ENCODE measurements at places on chromosomes 4 and X. TPM values are rescaled to one million over a fixed set of nuclear protein-coding genes. Genes with fewer than 3 reads are reported as not detected.

VCX2 gene
- total RNA-seq, result not detected

SPANXN3 gene
- total RNA-seq, result not detected

SEC24B gene
- 25.6 TPM for total RNA-seq

DCAF4L1 gene
- under 0.01 TPM for total RNA-seq

ZFYVE28 gene
- 2.6 TPM for total RNA-seq

PRRG1 gene
- 17.6 TPM for total RNA-seq

RASGEF1B gene
- not detected for total RNA-seq

RNF212 gene
- not detected for total RNA-seq

XPNPEP2 gene
- not detected for total RNA-seq

HS3ST1 gene
- under 0.01 TPM for total RNA-seq

HPGD gene
- not detected for total RNA-seq

PAGE1 gene
- not detected for total RNA-seq

GDI1 gene
- 218 TPM for total RNA-seq

GUCY1B1 gene
- total RNA-seq, result 3.4 TPM

CXorf49 gene
- not detected for total RNA-seq

TCEAL2 gene
- total RNA-seq, result not detected

PAGE4 gene
- total RNA-seq, result not detected
